ENCODE measurements at places on chromosomes 1 and 21.

- no peak for DNase-seq
These were observed 169.7 kb downstream of the PBX1 start for GRCh38 chr1:164728719-164729118.

- no peak for DNase-seq
These were observed 24.0 kb upstream of the SPOCD1 start for GRCh38 chr1:31839662-31840343.

DNA sequence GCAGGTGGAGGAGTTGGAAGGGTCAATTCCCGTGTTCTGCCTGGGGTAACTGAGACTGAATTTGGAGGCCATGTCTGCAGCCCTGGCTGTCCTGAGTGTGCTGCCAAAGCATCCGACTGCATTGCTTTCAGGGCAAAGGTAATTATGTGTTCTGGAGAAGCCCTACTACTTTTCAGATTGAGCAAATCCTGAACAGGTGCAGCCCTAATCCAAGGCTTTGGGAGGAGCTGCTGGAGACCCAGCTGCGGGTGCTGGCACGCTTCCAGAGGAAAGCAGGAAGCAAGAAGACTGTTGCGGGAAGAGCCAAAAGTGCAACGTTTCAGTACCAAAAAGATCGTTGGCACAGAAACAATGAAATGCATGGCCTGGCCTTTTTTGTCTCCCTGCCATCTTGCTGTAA lies 73.7 kb upstream of the NRIP1 start:
- DNase-seq, result no peak

DNA sequence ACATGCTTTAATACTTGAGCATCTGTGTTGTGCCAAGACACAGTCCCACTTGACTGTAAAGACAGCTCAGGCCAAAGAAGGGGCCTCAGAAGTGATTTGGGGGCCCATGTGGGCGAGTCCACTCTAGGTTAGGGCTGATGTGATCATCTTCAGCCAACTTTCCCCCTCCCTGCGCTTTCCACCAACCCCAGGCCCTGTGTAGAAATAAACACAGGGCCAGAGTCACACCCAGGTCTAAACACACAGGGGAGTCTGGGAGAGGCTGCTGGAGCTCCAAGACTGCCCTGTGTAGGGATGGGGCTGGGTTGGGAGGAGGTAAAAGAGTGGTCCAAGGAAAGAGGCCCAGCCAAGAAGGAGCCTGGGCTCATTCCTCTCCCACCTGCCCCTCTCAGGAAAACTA lies 2.5 kb upstream of the WNT2B start:
- DNase-seq, result no peak

GRCh38 chr1:89890085-89890752 lies 69.4 kb downstream of the LRRC8D start:
- no peak for DNase-seq

DNA sequence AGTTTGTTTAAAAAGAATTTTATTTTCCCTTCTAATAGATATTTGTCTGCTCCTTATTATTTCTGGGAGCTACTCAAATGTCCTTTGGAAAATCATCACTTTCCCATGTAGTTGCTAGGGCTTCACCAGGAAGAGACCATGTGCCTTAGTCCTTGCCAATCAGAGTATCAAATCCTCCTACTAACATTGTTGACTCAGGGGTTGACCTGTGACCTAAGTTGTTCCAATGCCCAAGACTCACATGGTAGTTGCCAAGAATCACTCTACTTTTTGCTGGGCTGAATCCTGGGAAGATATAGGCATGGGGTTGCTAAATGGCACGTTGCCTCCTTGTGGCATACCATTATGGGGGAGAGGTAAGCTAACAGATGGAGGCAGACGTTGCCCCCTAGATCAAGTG lies 58.2 kb upstream of the FOXD3 start:
- no peak for DNase-seq

- DNase-seq, result no peak
These were observed 7.0 kb downstream of the KCNA3 start for GRCh38 chr1:110667776-110668175.

All from osteocyte (in vitro differentiated cells).